Vagina (tissue), 2 donors: ENCODE measurements at places on chromosomes 2 and 18. TPM values are rescaled to one million over a fixed set of nuclear protein-coding genes. Genes with fewer than 3 reads are reported as not detected.

Gene C1GALT1C1L
- total RNA-seq, result 1.2 TPM

Gene LINC00305
- total RNA-seq, result not detected

Gene KANSL3
- total RNA-seq, result 41.7 TPM

Gene FNDC4
- 18.2 TPM for total RNA-seq

Gene MEP1B
- not detected for total RNA-seq

Gene PKP4
- 71.5 TPM for total RNA-seq

Gene NYAP2
- total RNA-seq, result 0.25 TPM

DNA sequence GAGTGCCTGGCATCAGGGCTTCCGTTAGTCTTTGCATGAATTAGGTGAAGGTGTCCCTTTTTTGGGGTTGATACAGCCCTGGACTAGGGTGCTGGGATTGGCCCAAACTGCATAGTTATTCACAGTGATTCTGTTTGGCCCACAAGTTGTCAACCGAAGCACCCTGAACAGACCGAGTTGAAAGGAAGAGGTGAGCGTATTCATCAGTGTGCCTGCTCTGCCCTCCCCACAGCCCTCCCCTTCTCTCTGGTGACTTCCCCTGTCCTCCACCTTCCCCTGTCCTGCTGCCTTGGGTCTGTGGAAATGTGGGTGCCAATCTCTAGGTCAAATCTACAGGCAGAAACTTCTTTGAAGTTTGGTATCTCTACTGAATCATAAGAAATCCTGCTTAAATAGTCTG lies 330.5 kb downstream of the DYSF start:
- no peak for DNase-seq

- peak; percentile 77 for DNase-seq
Measured at GRCh38 chr2:74881176-74881575, 47.2 kb downstream of the HK2 start.

DNA sequence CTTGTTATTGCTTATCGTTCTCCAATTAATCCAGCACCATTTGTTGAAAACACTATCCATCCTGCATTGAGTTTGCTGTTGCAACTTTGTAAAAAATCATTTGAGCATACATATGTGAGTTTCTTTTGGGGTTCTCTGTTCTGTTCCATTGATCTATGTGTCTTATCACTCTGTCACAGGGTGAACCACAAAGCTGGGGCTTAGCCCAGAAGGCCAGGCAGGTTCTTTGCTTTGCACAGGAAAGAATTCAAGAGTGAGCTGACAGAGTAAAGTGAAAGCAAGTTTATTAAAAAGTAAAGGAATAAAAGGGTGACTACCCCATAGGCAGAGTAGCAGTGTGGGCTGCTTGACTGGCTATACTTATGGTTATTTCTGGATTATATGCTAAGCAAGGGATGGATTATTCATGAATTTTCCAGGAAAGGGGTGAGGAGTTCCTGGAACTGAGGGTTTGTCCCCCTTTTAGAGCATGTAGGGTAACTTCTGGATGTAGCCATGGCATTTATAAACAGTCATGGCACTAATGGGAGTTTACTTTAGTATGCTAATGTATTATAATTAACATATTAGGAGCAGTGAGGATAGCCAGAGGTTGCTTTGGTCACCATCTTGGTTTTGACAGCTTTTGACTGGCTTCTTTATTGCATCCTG lies 46.8 kb downstream of the RNF138 start:
- DNase-seq, result no peak

DNA sequence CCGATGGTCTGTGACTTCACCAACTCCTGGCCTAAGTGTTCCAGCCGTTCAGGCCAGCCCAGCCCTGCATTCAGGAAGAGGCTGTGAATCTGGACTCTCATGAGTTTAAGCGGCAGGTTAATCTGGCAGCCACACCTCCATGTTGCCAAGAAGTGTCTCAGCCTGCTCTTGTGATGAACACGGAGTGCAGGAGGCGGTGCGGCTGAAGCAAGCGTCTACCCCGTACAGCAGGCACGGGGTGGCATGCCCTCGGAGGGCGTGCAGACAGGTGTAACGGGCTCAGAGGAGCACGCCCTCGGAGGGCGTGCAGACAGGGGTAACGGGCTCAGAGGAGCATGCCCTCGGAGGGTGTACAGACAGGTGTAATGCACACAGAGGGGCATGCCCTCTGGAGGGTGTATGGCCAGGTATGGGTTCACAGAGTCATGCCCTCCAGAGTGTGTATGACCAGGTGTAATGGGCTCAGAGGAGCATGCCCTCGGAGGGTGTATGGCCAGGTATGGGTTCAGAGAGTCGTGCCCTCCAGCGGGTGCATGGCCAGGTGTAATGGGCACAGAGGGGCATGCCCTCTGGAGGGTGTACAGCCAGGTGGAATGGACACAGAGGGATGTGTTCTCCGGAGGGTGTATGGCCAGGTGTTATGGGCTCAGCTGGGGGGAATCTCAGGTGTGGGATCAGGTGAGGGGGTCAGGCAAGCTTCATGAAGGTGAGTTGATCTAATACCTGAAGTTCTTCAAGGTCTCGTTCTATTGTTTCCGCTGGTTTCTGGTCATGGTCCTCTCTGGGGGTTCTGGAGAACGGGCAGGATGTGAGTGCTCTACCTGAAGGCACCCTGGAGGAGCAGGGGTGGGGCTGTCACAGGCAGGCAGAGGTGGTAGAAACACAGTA lies 22.6 kb downstream of the CROCC2 start:
- DNase-seq, result peak; percentile 72

DNA sequence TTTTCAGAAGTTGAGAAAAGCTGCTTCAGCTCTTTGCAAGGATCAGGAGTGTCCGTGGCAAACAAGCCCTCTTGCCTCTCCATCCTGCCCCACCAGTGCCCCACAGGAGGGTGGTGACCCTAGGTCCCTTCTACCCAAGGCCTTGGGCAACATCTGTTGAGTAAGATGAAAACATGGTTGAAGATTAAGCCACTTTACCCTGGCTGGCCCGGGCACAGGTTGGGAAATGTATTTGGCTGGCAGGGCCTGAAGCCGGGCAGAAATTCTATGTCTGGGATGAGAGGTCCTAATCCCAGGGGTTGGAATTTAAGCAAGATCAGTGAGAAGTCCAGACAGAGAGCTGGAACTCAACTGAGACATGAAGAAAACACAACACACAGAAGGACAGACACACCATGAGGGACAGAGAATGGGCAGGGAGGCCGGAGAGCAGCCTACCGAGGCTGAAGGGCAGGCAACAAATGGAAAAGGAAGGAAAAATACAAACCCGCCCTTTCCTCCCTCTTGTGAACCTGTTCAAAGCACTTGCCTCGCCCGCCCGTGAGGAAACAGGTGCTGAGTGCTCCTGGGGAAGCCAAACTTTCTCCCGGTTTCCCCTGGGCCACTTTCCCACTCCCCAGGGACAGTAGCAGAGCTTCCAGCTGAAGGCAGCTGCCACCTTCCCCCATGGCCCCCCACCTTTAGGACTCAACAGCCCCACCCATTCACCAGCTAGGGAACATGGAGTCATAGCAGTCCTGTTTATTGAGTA lies 86.1 kb downstream of the TNS1 start:
- DNase-seq, result no peak

DNA sequence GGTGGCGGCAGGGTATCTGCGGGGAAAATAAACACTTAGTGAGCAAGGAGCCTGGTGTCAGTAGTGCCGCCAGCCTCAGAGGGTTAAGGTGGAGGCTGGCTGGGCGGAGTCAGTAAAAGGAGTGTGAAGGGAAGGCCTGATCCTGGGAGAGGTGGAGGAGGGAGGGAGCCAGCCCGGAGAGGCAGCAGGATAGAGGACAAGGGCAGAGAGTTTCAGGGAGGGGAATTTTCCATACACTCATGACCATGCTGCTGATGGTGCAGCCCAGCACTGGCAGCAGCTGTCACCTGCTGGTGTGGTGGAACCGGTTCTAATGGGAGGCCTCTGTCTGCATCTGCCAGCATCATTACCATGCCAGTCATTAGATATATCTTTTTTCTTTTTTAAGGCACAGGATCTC lies 2.0 kb upstream of the TEX44 start:
- DNase-seq, result no peak

GRCh38 chr18:54967786-54968185 lies 8.5 kb upstream of the CCDC68 start:
- no peak for DNase-seq

- no peak for DNase-seq
Measured at GRCh38 chr2:34252111-34252510, 653.0 kb upstream of the FAM98A start.

DNA sequence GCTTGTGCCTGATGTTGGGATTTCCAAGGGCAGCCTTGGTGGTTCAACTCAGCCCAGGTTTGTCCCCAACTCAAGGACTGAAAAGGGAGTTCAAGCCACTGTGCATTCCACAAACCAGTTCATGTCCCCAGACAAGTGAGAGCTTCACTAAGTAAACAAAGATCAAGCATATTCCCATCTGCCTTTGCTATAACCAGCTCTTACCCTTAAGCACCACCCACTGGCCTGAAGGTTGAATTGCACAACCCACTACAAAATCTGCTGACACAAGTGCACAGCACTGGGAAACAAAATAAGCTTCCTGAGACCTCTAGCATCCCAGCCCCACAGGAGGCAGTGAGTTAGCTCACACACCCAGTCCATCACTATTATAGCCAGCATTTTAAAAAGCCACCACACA lies 516.7 kb downstream of the NR4A2 start:
- DNase-seq, result no peak

DNA sequence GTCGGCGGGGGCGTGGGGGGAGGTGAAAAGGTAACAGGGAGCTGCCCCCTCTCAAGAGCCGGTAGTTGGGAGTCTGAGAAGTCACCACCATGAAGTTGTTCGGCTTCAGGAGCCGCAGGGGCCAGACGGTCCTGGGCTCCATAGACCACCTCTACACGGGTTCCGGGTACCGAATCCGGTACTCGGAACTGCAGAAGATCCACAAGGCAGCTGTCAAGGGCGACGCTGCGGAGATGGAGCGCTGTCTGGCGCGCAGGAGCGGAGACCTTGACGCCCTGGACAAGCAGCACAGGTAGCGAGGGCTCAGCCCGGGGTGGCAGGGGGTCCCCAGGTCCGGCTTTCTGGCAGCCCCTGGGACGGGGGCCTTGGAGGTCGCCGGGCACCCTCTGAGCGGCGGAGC lies 47.1 kb upstream of the ZNF519 start:
- DNase-seq, result no peak

DNA sequence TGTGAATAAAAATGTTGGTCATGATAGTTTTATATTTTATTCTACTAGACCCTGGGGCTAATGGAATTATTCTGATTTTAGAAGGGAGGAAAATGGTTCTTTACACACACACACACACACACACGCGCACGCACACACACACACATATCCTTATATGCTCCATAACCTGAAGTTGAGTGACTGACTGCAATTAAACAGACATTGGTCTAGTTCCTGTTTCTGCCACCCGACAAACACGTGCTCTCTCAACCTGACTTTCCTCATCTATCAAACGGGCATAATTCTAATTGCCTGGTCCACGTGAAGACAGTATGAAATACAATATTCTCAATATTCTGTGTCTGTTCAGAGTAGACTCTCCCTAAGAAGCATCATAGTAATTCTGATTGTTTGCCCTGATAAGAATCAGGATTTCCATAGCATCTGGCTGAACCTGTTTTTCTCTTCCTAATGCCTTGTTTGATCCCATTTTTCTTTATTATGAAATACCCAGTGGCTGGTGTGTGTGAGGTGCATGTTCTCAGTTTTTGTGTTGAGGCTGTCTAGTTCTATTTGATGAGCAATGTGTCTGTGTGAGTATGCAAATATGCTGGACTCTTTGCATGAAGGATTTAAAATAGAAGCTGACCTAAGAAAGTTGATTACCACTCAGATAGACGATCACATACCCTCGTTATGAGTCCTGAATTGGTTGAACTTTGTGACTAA lies 51.0 kb downstream of the SETBP1 start:
- DNase-seq, result no peak

DNA sequence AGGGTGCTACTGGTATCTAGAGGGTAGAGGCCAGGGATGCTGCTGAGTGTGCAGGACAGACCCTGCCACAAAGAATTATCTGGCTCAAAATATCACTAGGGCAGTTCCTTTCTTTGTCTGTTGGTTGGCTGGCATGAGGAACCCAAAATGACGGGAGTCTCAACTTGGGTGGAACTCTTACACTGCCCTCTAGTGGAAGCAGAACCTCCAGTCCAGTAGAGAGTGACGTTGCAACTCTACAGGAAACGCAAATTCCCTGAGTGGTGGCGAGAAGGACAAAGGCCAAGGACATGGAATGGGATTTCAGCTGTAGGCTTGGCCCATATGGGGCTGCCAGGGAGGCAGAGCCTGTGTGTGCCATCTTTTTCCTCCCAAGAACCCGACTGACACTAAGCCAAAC lies 47.1 kb downstream of the COPS8 start:
- no peak for DNase-seq

DNA sequence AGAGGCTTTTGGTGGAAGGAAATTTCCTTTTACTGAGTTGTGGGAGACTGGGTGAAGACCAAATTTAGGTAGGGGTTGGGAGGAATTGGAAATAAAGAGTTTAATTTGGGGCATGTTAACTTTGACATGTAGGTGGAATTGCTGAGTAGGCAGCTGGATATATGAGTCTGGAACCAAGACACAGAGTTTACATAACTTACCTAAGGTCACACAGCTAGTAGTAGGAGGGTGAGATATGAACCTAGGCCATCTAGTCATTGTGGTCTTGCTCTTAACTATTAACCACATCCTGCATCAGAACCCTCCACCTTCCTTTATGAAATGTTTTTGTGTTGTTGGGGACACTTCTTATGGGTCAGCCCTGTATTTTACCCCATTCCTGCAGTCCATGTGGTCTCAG lies 113.1 kb downstream of the ICOS start:
- no peak for DNase-seq

DNA sequence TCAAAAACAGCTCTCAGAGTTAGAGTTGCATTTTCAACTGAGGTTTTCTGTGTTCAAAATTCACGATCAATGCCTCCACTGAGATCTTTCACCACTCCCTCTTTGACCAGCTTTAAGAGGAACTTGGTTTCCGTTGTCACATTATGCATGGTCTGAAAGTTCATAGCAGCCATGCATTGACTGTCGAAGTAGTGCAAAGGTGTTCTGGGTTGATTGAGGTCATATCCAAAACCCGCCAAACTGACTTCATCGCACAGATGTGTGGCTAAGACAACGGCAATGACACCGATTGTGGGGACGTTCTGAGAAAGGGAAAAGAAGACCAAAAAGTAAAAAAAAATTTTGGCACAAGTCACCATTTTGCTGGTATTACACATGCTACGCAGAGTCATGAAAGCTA lies 48.7 kb downstream of the ST3GAL5 start:
- DNase-seq, result no peak

- DNase-seq, result no peak
Measured at GRCh38 chr2:5798084-5798483, 105.9 kb downstream of the SOX11 start.

GRCh38 chr2:150586858-150587257 lies 99.4 kb upstream of the RND3 start:
- no peak for DNase-seq

- DNase-seq, result no peak
Measured at GRCh38 chr2:237625216-237625705, 2.1 kb upstream of the LRRFIP1 start.
